Regular cardiac myocyte (primary cell): ENCODE measurements at places on chromosomes 2 and 18. TPM values are rescaled to one million over a fixed set of nuclear protein-coding genes. Genes with fewer than 3 reads are reported as not detected.

The MC4R gene
- under 0.01 TPM in 1 of 2 replicates, not detected in the other for total RNA-seq

The NR4A2 gene
- 0.58 and 0.85 TPM in 2 replicates for total RNA-seq

The IL1R2 gene
- total RNA-seq: 0.38 and 0.56 TPM in 2 replicates

The OSR1 gene
- 12.1 and 21.4 TPM in 2 replicates for total RNA-seq

The TTN gene
- 0.85 and 1.2 TPM in 2 replicates for total RNA-seq

The ARL4C gene
- total RNA-seq: 38.2 and 48.2 TPM in 2 replicates

The AQP12B gene
- not detected in 2 replicates for total RNA-seq

The CD226 gene
- total RNA-seq: under 0.01 TPM in 2 replicates

The IL1A gene
- total RNA-seq: 8.2 and 15.5 TPM in 2 replicates

The SERPINB3 gene
- not detected in 2 replicates for total RNA-seq

The TUBB8B gene
- total RNA-seq: not detected in 2 replicates

The CNDP1 gene
- not detected in 2 replicates for total RNA-seq

The COLEC11 gene
- total RNA-seq: 1.2 and 6.2 TPM in 2 replicates

The C2orf80 gene
- total RNA-seq: not detected in 2 replicates

The CAPN14 gene
- under 0.01 and 0.28 TPM in 2 replicates for total RNA-seq

The RFTN2 gene
- 0.58 and 3.7 TPM in 2 replicates for total RNA-seq

The COL4A3 gene
- total RNA-seq: 0.58 and 11.0 TPM in 2 replicates

The SMAD7 gene
- total RNA-seq: 40.1 and 47.9 TPM in 2 replicates

The PRADC1 gene
- total RNA-seq: 11.8 and 46.8 TPM in 2 replicates

The CDK5R2 gene
- not detected in 2 replicates for total RNA-seq
